ENCODE measurements at places on chromosomes 3 and 15. TPM values are rescaled to one million over a fixed set of nuclear protein-coding genes. Genes with fewer than 3 reads are reported as not detected.

GRCh38 chr3:189710620-189711402 is 79.6 kb downstream of the TP63 start:
- no peak for DNase-seq

- DNase-seq = no peak
These were observed 649 bp upstream of the PIK3CB start for GRCh38 chr3:138835397-138835757.

DNA sequence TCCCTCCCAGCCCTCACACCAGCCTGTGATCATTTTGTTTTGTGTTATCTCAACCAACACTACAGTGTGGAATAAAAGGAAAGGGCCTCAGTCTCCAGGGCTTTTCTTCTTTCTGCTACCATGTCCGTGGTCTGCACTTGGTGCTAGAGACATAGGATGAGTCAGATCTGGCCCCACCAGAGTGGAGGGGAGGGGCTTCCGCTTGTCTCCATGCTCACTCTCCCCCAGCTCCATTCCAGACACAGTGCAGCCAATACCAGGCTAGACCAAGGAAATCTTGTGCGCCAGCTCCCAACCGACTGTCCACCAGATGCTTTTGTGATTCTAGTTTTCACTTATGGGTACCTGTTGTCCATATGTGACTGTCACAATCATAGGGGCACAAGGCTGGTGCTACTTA is 51.9 kb upstream of the TMEM115 start:
- DNase-seq = no peak

AQP9 gene
- not detected for total RNA-seq

GRCh38 chr15:78396976-78397375 is 41.0 kb upstream of the IREB2 start:
- no peak for DNase-seq

GRCh38 chr3:76107935-76108570 is 322.7 kb upstream of the ZNF717 start:
- DNase-seq = no peak

DNA sequence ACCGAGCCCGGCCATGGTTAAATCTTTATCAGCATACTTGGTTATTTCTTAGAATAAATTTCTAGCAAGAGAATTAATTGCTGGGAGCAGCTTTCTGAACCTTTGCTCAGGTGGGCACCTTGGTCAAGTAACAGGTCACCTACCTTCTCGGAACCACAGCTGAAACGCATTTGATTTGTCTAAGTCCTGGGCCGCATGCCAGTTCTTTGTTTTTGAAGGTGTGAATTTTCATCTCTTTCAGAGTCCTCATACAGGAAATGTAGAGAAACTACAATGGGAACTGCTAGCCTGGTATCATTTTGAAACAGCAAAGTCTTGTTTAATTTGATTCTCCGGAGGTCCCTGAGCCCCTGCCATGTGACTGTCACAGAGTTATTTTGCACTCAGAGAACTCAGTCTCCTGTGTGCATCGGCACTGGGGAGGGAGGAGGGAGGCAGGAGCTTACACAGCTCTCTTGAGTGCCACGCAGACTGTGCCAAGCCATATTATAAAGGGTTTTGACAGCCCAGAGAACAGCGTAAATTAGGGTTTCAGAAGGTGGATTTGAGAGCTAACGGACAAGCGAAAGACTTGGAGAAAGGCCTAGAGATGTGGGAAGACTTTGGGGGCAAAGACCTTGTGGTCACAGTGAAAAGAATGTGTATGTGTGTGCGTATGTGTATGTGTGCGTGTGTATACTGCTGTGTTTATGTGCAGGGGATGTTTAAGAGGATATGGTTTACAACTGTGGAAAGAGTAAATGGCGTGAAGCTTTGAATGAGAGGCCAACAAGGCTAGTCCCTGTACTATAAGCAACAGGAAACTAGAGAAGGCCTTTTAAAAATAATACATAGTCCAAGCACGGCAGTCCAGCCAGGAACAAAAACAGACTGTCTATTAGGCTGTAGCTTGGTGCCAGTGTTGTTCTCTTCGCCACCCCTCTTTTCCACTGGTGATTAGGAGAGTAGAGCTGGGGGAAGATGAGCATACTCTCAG is 61.8 kb upstream of the ATP13A3 start:
- DNase-seq = no peak

GRCh38 chr15:31200735-31201151 is 99.2 kb upstream of the TRPM1 start:
- peak; percentile 75 for DNase-seq

GRCh38 chr3:51176923-51177322 is 208.2 kb upstream of the MANF start:
- no peak for DNase-seq

- DNase-seq = no peak
These were observed 403.3 kb upstream of the SGO1 start for GRCh38 chr3:20589275-20589674.
